ENCODE measurements at places on chromosomes 6 and 20.

DNA sequence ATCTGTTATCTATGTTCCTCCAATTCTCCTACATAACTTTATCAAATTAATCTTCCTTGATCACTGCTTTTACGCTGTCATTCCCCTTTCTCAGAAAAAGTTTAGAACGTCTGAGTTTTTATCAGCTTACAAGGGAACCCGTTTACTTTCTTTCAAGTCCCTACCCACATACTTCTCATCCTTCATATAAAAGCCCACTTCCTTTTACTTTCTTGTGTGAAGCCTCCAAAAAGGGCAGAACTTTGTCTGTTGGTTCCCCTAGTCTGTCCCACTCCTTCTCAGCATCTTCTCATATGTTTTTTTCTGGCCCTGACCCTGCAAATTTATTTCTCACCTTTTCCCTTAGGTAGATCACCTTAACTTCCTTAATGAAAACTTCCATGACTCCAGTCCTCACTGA is 106.1 kb downstream of the TFAP2B start:
- DNase-seq: no peak

DNA sequence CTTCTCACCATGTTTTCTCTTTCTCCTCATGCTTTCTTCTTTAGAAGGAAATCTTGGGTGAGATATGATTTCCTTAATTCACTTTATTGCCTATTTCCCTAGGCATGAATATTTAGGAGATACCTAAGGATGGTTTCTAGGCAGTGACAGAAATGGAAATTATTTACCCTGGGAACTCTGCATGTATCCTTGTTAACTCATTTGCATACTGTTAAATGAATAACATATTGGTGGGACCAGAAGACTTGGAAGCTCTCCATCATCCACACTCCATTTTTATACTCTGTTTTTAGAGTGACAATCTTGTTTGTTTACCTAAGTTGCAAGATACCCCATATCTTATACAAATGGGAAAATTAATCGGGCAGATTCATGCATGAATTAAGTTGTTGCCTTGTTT is 285.7 kb downstream of the RNF144B start:
- no peak for DNase-seq

GRCh38 chr6:70973604-70974003 is 16.7 kb upstream of the B3GAT2 start:
- DNase-seq: no peak

DNA sequence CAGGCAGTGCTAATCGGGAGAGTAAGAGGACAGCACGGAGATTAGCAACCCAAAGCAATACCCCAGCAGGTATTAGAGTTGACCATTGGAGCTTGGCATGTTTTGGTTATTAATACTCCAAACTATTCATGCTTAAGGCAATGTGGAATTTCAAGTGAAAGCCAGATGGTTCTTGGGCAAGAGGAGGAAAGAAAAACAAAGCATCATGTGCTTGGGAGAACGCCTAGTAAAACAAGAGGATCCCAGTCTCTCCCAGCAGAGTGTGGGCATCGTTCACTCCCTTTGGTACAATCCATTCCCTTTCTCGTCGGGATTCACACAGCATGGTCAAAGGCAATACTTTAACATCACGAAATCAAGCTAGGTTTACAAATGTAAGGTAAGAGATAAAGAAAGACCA is 349.8 kb downstream of the PRKN start:
- no peak for DNase-seq

DNA sequence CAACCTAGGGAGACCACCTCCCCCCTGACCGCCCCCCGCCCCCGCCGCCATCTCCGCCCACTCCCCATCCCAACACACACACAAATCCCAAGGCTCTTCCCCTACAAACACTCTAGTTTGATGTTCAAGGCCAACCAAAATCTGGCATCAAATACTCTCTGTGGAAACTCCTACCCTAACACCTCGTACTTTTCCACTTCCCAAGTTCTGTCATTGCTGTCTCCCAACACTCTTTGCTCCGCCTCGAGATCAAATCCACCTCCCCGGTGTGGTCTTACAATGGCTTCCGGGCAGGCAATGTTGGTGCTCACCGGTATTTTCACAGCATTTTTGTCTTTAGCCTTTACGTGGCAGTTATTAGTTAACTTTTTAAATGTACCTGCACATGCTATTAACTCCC is 4.8 kb upstream of the QKI start:
- no peak for DNase-seq

- DNase-seq: no peak
Measured at GRCh38 chr6:31900917-31901414, 920 bp downstream of the ZBTB12 start.

DNA sequence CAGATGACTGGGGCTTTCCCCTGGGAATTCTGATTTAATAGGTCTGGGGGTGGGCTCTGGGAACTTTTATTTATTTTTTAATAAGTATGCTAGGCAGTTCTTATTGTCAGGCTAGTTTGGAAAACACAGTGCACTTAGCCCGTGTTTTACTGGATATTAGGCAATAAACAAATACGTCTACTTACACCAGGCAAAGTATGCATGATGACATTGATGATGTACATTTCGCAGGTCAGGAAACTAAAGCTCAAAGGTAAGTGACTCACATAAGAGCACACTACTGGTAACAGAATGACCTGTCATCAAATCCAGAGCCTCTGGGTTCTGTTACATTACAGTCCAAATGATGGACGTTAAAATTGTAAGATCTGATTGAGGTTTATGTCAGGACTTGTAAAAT is 144.4 kb upstream of the EXOC2 start:
- DNase-seq: no peak

GRCh38 chr20:21159658-21160380 is 33.9 kb downstream of the KIZ start:
- no peak for DNase-seq

- no peak for DNase-seq
Measured at GRCh38 chr6:124539096-124539495, 423.1 kb upstream of the RNF217 start.

DNA sequence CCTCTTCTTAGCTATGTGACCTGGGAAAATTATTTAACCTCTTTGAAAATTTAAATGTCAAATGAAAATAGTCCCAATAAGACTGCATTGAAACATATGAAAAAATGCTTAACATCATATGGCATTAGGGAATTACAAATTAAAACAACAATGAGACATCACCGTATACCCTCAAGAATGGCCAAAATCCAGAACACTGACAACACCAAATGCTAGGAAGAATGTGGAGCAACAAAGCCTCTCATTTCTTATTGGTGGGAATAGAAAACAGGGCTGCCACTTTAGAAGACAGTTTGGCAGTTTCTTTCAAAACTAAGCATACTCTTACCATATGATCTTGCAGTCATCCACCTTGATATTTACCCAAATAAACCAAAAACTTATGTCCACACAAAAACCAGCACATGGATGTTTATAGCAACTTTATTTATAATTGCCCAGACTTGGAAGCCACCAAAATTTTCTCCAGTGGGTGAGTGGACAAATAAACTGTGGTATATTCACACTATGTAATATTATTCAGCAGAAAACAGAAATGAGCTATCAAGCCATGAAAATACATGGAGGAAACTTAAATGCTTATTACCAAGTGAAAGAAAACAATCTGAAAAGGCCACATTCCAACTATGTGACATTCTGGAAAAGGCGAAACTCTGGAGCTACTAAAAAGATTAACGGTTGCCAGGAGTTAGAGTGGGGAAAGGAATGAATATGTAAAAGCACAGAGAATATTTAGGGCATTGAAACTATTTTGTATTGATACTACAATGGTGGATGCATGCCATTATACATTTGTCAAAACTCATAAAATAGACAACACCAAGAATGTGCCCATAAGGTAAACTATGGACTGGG is 459.9 kb downstream of the GRIK2 start:
- DNase-seq: no peak

DNA sequence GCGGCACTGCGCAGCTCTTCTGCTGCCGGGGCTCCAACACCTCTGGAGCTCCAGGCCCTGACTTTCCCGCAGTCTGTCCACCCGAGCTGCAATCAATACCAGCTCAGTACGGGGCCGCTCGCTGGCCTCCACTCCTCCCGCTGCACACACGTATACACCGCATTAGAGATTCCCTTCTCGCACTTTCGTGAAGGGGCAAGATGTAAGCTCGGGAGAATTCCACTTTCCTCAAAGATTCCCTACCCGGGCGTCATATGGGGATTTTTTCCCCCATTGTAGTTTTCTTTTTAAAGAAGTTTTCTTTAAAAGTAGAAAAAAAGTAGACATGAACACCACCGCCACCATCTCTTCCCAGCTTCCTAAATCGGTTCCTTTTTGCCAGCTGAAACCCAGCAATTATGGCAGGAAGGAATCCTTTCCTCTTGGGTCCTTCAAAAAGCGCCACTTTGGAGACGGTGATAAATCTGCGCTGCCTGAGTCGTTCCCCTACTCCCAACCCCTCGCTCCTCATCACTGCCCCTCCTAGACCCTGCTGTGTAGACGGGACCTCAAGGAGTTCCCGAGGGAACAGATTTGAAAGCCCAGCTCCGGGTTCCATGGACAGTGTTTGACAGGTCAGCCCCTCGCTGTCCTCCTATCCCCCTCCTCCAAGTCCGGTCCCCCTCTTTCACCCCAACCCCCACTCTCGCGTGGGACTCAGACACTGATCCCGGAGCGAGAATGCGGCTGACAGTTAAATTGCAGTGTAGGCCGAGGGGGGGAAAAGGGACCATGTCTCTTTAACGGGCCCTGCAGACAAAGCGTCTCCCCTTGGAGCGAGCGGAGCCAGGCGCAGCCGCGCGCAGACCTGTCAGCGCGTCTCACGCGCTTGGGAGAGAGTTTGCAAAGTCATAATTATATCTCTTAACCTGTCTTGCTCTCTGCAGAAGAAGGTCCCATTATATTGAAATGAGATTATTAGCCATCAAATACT is 39.5 kb downstream of the NCR2 start:
- DNase-seq: no peak

- no peak for DNase-seq
Measured at GRCh38 chr20:42179768-42180167, 561.6 kb upstream of the CHD6 start.

DNA sequence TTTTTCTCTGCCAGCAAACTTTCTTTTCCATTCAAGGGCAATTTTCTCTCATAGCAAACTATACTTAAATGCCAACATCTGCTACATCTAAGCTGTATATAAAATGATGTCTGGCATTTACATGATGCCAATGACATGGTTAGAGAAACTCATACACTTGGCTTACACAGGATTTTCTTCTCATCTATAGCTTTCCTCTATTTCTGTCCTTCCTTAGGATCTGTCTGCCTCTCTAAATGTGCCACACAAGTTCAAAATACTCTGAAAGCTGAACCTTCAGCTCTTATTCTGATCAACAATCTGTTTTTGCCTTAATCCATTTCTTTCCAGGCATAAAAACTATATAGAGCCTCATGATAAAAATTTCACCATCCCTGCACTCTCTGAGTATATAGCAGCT is 290.9 kb upstream of the RNF217 start:
- no peak for DNase-seq

DNA sequence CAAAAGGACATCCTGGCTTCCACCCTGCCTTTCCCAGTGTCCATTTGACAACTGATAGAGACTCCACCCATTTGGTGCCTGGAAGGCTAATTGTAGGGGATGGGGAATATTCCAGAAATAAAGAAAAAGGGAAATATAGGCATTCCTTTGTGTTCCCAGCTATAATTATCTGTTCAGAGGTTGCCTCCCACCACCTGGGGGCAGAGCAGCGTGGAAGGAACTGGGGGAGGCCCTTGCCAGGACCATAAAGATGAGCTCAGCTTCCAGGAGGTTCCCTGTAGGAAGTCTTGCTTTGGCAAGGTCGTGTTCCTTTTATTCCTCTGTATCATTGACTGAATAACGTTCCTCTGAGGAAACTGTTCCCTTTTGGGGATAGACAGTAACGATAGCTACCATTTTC is 214.7 kb downstream of the TFAP2C start:
- DNase-seq: no peak

GRCh38 chr20:61896058-61896961 is 169.4 kb downstream of the TAF4 start:
- no peak for DNase-seq

All from stimulated activated CD8-positive, alpha-beta memory T cell treated with anti-CD3 and anti-CD28 coated beads, Interleukin-15, amount 100 ng/mL, for 4 hours (primary cell).